ENCODE measurements at places on chromosomes 16 and 17.

DNA sequence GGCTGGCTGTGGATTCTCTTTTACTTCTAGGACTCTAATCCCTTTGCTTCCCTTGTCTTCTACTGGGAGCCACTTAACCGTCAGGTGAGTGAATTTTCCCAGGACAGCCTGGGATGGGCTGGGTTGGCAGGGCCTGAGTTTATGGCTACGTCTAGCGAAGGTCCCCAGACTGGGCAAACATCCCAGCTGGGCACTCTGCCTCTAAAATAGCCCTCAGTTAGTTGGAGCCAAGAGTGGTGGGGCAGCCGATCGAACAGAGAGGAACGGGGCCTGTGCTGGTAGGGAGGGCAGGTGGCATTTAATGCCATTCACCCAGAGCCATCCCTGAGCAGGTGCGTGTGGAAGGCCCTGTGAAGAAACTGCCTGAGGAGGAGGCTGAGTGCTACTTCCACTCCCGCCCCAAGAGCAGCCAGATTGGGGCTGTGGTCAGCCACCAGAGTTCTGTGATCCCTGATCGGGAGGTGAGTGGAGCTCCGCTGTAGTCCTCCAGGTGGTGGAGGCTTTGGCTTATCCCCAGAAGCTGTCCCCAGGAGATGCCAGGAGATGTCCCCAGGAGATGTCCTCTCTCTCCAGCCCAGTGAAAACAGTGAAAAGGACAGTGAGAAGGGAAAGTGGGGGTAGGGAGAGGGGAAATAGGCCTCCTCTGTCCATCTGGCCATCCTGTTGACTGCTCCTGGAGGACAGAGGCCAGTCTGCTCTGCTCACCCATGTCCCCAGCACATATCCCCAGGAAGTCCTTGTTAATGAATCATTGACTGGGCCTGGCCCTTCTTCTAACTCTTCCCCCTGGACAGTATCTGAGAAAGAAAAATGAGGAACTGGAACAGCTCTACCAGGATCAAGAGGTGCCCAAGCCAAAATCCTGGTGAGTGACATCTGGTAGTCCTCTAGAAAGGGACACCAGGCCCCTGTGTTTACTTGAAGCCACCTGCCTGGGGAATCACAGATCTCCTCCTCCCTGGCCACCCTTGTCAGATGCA, 4.4 kb downstream of the PNPO start:
- DNase-seq: no peak

- no peak for DNase-seq
These were observed 11.6 kb upstream of the IL4R start for GRCh38 chr16:27302126-27302525.

- no peak for DNase-seq
These were observed 202.9 kb downstream of the RAB11FIP4 start for GRCh38 chr17:31594416-31594815.

GRCh38 chr17:77205396-77206125, 64.8 kb downstream of the SEC14L1 start:
- DNase-seq: no peak

DNA sequence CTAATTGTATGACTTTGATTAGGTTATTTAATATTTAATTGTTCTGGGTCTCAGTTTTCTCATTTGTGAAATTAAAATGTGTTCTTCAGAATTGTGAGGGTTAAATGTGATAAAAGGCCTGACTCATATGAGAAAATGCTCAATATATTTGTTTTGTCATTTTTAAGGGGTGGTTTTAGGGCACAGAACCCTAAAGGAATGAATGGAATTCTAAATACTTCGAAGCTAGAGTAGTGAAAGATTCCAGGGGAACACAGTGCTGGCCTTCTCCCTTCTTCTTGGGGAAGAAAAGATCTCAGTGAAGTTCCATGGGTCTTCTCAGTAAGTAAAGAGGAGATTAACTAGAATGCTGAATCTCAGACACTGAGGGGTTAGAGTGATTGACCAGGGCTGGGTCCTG, 3.9 kb upstream of the SMPD3 start:
- DNase-seq: no peak

DNA sequence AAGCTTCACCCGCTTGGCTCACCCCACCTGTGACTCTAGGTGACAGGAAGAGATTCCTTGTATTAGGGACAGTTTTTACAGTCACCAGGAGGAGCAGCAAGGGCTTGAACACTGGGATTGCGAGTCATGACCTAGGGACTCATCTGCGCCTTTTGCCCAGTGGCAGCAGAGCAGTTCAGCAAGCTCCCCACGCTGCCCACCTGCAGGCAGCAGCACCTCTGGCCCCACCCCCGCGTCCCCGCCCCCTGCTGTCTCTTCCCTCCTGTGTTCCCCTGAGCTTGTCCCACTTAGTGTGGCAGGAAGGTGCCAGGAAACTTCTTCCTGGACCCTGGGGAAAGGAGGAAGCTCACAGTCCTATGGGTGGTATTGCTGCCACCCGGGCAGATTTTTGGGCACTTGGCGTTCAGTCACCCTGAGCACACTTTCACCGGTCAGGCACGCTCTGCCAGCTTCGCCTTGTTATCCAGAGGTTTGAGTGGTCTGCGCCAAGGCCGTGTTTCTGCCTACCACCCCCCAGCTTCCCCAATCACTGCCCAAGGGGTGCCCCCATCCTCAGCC, 8.7 kb downstream of the MMP15 start:
- no peak for DNase-seq

GRCh38 chr17:77846531-77847085, 111.9 kb upstream of the TNRC6C start:
- DNase-seq: no peak

DNA sequence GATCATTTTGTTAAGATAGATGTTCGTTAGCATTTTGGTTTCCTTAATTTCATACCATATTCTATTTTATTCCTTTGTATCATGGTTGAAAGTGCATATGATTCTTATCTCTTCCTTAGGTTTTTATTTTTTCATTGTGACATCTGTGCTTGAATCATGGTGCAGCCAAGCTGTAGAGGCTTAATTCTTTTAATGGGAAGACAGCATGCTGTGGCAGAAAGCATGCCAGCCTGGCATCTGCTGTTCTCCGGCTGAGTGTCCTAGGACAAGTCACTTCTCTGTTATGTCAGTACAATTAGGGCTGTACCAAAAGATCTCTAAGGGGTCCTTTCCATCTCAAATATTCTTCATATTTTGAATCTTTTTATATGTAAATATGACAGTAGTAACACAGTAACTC, 68.5 kb upstream of the PMFBP1 start:
- DNase-seq: no peak

DNA sequence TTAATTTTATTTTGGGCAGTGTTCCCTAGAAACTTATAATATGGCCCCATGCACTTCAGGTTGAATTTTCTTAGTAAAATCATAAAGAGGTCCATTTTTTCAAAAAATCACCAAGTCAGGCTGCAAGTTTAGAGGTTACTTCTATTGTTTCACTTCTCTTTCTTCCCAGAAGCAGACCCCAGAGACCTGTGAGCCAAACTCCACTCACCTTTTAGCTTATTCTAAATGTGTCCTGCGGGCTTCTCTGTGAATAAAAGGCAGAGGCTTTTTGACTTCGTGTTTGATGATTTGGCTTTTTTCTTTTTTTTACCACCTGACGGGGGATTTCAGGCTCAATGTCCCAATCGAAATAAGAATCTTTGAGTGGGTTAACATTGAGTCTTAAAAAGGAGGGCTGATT, 7.4 kb downstream of the PRKCB start:
- DNase-seq: no peak

DNA sequence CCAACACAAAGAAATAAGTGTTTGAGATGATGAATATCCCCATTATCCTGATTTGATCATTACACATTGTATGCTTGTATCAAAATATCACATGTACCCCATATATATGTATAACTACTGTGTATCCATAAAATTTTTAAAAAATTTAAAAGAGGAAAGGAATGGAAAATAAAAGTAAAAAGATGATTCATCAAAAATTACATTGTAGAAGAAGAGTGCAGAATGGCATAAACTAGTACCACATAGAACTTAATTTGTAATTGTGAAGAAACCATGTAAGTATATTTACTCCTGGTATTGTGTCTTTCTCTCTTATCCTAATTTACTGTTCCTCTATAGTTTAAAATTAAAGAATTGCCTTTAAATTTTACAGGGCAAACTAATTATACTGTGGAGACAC, 11.5 kb upstream of the KRT10 start:
- no peak for DNase-seq

DNA sequence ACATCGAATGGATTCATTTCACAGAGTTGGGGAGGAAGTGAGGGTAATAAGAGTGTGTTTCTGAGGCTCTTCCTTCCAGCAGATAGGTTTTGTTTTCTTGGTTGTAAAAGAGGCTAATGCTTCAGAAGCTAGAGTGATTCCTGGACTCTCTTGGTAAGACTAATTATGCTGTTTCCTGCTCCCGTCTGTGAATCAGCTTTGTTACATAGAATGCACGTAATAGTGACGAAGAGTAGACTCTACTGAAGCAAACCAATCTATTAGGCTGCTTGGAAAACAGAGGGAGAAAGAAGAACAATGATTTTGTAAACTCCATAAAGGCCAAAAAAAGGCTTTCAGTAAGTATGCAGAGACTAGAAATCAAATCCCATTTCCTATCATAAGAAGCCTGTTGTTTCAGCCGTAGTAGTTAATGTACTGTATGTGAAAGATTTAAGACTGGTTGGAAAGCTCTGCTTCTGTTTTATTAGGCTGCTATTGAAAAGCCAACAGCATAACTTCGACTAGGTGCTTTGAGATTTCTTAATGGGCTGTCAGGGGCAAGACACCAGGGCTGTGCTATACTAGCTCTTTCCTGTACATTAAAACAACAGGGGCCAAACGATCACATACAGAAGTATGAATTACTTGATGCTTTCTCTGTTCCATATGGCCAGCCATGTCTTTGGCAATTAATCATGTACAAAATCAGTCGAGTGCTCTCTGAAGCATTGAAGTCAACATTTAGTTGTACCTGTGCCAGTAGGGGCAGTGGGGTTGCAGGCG, 219.0 kb downstream of the FTO start:
- DNase-seq: no peak

DNA sequence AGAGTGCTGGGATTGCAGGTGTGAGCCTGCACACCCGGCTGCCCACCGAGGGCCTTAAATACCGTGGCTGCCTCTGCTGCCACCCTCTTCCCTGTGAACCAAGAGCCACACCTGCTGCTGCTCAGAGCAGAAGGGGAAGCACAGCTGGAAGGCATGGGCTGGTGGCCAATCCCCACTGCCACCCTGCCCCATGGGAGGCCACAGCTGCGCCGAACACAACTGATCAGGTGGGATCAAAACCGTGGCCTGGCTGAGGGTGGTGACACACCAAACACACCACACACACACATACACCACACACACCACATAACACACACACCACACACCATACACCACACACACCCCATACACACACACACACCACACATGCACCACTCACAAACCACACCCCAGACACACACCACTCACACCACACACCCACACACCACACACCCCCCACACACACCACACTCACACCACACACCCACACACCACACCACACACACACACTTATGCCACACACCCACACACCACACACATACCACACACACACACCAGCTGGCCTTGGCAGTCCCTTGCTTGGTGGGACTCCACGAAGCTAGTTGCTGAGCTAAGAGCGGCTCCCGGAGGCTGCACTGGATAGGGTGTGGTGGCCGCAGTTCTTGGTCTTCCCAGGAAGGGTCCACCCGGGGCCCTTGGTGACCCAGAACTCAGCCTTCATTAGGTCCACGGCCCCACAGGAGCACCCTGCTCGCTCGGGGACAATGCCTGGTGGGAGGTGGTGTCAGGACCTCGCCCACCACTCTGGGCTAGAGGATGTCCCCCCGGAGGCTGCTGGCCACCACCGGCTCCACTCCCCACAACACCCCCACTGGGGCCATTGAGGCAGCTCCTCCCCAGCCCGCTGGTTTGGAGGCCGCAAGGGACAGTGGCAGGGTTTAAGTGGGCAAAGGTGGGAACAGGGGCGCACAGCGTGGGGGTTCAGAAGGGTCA, 14.9 kb downstream of the CEP131 start:
- DNase-seq: no peak

DNA sequence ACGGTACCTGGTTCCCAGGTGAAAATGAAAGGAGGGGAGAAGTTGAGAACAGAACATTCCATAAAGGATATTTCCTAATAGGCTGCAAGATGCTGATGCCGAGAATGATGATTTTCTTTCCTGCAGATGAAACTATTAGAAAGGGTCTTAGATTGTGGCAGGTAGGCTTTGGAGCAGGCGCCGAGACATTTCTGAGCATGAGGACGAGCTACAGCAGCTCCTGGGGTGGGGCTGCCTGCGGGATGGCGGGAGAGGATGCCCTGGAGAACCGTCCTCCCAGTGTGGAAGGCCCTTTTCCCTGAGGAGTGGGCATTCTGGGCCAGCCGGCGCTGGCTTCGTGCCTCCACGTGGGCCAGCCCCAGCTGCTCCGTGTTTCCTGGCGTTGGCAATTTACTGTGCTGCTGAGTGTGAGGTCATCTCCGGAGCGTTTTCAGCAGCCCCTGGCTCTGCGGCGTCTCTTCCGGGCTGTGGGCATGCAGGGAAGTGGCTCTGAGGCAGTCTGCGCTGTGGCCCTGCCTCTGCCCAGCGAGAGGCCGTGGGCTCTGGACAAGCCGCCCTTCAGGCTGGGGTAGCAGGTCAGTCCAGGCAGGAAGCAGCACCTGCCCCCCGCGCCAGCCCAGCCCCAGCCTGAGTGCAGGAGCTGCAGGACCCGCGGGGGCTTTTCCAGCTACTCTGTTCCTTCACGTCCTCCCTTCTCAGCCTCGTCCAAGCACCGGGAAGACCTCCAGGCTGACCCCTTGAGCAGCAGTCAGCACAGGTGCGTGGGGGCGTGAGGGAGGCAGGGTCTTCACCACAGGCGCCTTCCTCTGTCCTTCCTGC, 12.2 kb downstream of the ENGASE start:
- no peak for DNase-seq

Measured in AML-193 (cell line).